A673 (cell line): ENCODE measurements at places on chromosomes 3 and 15. TPM values are rescaled to one million over a fixed set of nuclear protein-coding genes. Genes with fewer than 3 reads are reported as not detected.

- no peaks in the 10 kb centered on the region for H3K4me1 ChIP-seq
- H3K27ac ChIP-seq, result no peak overlapping the region
- H3K27me3 ChIP-seq, result no peaks in the 10 kb centered on the region
- peaks cover 35% of the 10 kb centered on the region for H3K36me3 ChIP-seq
These were observed 62.7 kb downstream of the TASOR start for GRCh38 chr3:56620371-56620770.

- H3K27ac ChIP-seq, result no peak overlapping the region
- H3K27me3 ChIP-seq, result no peaks in the 10 kb centered on the region
- H3K4me3 ChIP-seq, result no peak overlapping the region
These were observed 115.8 kb downstream of the GHSR start for GRCh38 chr3:172332256-172333041.

DNA sequence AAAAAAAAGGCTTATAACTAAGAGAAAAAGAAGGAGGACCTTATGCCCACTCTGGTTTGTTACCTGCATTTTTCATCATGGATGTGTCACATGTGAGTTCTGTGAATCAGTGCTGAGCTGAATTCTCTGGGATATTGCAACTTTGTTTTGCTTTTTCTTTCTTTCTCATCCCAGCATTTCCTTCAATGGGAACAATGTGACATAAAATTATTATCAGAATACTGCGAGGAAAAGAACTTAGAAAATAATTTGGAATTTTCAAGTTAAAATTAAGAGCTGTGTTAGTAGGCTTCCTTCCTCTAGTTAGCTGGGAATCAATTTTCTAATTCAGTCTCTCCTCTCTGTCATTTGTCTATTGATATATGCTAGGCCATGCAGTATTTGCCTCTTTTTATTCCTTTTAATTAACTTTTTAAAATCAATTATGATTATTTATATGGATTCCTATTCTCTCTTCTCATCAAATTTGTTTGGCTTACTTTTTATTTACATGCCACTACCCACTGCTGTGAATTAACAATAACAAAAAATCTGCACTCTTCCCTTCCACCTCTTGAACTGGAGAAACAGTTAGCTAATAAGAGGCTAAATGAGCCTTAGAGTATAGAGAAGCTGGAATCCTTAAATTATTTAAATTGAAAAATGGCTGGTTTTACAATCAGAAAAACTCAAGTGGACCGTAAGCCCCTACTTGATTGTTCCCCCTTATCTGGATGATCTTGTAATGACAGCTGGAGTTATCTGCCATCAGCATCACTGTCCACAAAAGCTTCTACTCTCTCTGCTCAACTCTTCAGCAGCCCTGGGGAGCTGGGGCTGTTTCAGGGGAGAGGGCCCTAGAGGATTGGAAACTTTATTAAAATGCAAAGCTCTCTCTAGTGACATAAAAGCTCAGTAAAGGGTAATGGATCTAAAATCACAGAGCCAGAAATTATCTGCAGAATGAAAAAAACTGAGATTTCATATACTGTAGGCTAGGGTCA lies 95.3 kb upstream of the SOX2 start:
- no peak overlapping the region for H3K4me3 ChIP-seq
- DNase-seq, result peak; percentile 9
- H3K27me3 ChIP-seq, result peaks cover 24% of the 10 kb centered on the region
- no peaks in the 10 kb centered on the region for H3K36me3 ChIP-seq
- no peak overlapping the region for H3K27ac ChIP-seq
- no peaks in the 10 kb centered on the region for H3K4me1 ChIP-seq

- no peaks in the 10 kb centered on the region for H3K36me3 ChIP-seq
- no peak overlapping the region for H3K27ac ChIP-seq
- no peaks in the 10 kb centered on the region for H3K4me1 ChIP-seq
- peaks cover 9% of the 10 kb centered on the region for H3K27me3 ChIP-seq
These were observed 619.0 kb upstream of the GOLIM4 start for GRCh38 chr3:168714609-168715240.

DNA sequence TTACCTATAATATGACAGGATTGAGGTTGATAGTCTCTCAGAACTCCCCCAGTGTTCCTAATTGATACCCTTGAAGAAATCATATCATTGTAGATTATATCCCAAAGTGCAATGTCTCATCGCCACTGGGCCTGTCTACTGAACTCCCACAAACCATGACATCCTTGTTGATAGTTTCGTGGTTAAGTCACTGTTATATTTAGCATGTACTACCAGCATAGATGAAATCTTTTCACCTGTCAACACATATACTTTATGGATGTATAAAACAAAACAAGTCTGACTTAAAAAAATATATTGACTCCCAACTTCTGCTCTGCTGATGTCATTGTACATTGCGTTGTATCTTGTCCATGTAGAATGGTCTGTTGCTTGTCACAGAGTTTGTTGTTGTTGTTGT lies 128.1 kb downstream of the IQCH start:
- no peak overlapping the region for H3K27ac ChIP-seq
- H3K36me3 ChIP-seq, result no peaks in the 10 kb centered on the region
- no peak overlapping the region for H3K4me3 ChIP-seq

DNA sequence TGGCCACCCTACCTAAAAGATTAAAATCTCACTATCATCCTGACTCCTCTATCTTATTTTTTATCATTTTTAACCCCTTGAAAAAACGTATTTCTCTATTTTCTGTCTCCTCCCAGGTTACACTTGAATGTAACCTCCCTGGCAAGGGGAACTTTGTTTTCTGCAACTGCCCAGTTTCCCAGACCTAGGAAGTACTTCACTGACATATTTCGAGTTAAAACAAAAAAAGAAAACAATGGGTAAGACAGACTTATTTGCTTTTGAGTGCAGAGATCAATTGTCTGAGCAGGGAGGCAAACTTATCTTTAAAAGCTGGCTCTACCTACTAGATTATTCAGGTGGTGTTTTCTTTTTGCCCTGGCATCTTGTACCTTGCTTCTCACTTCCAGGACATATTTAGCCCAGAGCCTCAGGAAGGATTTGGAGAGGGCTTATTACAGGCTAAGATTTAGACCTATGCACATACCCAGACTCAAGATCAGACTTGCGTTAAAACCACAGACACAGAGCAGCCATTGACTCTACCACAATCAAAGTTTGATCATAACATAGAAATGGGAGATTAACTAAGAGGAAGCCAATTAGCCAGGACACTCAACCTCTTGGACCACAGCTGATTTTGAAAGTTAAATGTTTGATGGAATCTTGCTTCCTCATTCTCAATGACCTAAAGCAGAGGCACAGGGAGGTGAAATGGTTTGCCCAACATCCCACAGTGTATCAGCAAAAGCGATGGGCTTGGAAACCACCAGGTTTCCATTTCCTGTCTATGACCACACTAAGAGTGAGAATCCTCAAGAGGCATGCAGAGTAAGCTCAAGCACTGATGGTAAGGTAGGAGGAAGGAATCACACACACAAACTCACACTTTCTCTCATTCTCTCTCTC lies 169.5 kb upstream of the THBS1 start:
- no peak overlapping the region for H3K4me3 ChIP-seq
- no peaks in the 10 kb centered on the region for H3K4me1 ChIP-seq
- H3K27ac ChIP-seq, result no peak overlapping the region
- peaks cover 9% of the 10 kb centered on the region for H3K27me3 ChIP-seq

GRCh38 chr3:154125378-154126030 lies 4.3 kb downstream of the ARHGEF26 start:
- peaks cover 17% of the 10 kb centered on the region for H3K4me1 ChIP-seq
- H3K27ac ChIP-seq, result no peak overlapping the region

DNA sequence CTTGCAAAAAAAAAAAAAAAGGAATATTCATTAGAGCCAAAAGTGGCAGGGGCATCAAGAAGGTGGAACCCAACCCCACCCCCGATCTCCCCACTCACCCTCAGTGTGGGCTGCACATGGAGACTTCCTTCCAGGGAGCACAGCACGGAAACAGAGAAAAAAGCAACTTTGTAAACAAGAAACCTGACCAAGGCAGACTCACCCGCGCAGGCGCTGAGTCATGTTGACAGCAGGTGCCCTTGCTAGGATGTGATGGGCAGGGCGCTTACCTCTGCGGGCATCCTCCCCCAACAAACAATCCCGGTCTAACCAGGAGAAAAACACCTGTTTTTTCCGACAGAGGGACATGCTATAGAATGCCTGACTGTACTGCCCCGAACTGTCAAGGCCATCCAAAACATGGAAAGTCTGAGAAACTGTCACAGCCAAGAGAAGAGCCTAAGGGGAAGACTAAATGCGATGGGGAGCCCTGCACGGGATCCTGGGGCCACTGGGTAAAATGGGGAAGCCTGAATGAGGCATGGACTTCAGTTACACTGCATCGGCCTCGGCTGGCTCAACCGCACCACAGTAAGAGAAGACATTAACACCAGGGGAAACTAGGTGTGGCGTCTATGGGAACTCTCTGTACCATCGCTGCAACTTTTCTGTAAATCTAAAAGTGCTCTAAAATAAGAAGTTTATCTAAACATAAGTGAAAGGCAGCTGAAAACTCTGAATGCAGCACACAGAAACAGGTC lies 66.7 kb upstream of the GATA2 start:
- no peak overlapping the region for H3K4me3 ChIP-seq
- no peak overlapping the region for H3K27ac ChIP-seq
- no peaks in the 10 kb centered on the region for H3K36me3 ChIP-seq

DNA sequence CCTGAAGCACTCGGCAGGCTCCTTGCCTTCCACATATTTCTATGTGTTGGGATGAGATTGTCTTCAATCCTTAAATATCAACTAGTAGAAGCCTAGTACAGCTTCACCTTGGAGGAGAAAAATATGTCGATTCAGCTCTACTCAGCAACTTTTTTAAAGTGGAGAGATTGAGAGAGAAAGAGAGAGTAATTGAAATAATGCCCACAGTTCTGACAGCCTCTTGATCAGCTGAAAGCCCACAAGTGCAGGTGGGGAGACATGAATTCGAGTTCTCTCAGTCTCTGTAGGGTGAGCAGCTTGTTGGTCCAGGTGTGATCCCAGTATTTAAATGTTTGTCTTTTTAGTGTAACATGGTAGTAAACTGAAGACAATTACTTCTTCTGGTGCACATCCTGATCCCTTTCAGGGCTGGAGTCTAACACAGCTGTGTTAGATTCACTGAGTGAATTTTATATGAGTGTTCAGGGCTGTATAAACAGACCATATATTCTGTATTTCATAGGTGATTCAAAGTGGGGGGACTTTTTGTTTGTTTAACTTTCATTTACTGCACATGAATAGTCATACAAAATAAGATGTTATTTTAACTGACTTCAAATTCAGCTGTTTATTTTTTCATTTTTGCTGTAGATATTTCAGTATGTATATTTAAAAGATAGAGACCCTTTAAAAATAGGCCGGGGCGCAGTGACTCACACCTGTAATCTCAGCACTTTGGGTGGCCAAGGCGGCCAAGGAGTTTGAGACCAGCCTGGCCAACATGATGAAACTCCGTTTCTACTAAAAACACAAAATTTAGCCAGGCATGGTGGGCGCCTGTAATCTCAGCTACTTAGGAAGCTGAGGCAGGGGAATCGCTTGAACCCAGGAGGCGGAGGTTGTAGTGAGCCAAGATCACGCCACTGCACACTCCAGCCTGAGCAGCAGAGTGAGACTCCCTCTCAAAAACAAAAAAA lies 64.0 kb downstream of the ST6GAL1 start:
- peaks cover 7% of the 10 kb centered on the region for H3K4me1 ChIP-seq
- H3K27me3 ChIP-seq, result no peaks in the 10 kb centered on the region
- H3K4me3 ChIP-seq, result no peak overlapping the region
- DNase-seq, result no peak
- H3K27ac ChIP-seq, result peak overlapping the region; percentile 9

DNA sequence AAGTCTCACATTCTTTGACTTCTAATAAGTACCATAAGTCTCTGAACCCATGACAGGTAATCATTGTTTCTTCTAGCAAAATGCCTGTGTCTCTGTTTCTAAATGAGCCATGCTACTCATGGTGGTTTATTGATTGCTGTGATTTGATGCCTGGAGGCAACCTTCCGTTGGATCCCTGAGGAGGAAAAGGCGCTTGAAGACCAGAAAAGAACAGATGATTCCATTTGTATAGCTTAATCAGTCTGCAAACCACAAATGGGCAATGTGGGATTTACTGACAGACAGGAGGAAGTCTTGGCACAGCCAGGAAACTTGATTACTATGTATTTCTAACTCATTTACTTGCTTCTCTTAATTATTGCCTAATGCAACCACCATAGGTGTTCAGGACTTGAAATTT lies 103.1 kb upstream of the MRPL3 start:
- H3K4me3 ChIP-seq, result no peak overlapping the region
- H3K27me3 ChIP-seq, result peaks cover 7% of the 10 kb centered on the region
- H3K27ac ChIP-seq, result no peak overlapping the region
- no peak for DNase-seq

- no peaks in the 10 kb centered on the region for H3K36me3 ChIP-seq
- DNase-seq, result no peak
- no peak overlapping the region for H3K4me3 ChIP-seq
- H3K27ac ChIP-seq, result no peak overlapping the region
- H3K27me3 ChIP-seq, result no peaks in the 10 kb centered on the region
- H3K4me1 ChIP-seq, result no peaks in the 10 kb centered on the region
These were observed 16.5 kb downstream of the ALPK3 start for GRCh38 chr15:84833447-84834228.

DNA sequence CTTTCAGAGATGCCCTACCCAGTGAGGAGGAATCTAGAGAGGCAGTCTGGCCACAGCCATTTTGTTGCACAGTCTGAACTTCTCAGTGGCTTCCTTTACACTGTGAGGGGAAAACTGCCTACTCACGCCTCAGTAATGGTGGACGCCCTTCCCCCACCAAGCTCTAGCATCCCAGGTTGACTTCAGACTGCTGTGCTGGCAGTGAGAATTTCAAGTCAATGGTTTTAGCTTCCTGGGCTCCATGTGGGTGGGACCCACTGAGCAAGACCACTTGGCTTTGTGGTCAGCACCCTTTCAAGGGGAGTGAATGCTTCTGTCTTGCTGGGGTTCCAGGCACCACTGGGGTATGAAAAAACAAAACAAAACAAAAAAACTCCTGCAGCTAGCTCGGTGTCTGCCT lies 663.2 kb upstream of the ZNF385D start:
- H3K4me3 ChIP-seq, result no peak overlapping the region
- H3K27me3 ChIP-seq, result no peaks in the 10 kb centered on the region

DNA sequence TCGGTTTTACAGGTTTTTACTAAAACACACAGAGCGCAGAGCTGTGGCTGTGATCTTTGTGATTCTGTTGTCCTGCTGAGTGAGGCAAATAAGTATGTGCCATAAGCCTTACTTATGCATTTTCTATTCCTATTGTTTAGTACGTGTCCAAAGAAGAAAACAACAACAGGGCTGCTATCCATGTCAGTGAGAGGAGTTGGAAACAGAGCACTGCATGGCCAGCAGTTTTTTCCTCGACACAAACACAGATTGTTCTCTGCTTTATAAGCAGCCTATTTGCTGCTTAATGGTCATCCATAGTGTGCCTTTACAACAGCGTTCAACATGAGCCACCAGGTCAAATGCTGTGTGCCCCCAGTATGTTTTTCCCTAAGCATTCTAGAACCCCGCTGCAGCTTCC lies 79.8 kb downstream of the SHQ1 start:
- H3K27me3 ChIP-seq, result no peaks in the 10 kb centered on the region
- H3K4me3 ChIP-seq, result no peak overlapping the region
- H3K4me1 ChIP-seq, result no peaks in the 10 kb centered on the region
- no peak overlapping the region for H3K27ac ChIP-seq

COL7A1 gene
- total RNA-seq, result 16.4 and 24.8 TPM in 2 replicates

PRICKLE2 gene
- total RNA-seq, result 0.04 TPM in 1 of 2 replicates, not detected in the other

LMAN1L gene
- total RNA-seq, result 0.80 TPM in 1 of 2 replicates, not detected in the other

UTS2B gene
- 2.4 and 4.7 TPM in 2 replicates for total RNA-seq

CLRN1 gene
- not detected in 2 replicates for total RNA-seq
